Activated naive CD4-positive, alpha-beta T cell treated with anti-CD3 and anti-CD28 coated beads, Interleukin-2, amount 10 ng/mL, durations not matched to agents 7 days and 5 days (primary cell): ENCODE measurements at places on chromosomes 5 and 9.

GRCh38 chr5:101796427-101796826 is 499.7 kb downstream of the SLCO4C1 start:
- no peak for DNase-seq

- DNase-seq, result no peak
Measured at GRCh38 chr5:35960328-35960727, 21.9 kb upstream of the CAPSL start.

DNA sequence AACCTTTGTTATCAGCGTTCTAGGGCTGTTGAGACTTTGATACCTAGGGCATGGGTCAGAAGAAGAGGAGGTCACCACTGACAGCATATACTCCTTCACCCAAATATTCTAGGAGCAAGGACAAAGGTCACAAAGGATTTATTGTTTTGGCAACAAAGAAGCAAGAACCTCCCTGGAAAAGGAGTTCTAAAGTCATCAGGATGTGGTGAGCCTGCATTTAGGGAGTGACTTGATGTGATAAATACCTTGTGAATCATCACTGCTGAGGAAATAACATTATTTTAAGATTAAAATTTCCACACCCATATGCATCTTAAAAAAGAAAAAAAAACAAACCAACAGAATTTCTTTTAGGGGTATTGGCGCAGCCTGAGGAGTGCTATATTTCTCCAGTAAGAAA is 13.9 kb downstream of the IFNA1 start:
- DNase-seq, result no peak

DNA sequence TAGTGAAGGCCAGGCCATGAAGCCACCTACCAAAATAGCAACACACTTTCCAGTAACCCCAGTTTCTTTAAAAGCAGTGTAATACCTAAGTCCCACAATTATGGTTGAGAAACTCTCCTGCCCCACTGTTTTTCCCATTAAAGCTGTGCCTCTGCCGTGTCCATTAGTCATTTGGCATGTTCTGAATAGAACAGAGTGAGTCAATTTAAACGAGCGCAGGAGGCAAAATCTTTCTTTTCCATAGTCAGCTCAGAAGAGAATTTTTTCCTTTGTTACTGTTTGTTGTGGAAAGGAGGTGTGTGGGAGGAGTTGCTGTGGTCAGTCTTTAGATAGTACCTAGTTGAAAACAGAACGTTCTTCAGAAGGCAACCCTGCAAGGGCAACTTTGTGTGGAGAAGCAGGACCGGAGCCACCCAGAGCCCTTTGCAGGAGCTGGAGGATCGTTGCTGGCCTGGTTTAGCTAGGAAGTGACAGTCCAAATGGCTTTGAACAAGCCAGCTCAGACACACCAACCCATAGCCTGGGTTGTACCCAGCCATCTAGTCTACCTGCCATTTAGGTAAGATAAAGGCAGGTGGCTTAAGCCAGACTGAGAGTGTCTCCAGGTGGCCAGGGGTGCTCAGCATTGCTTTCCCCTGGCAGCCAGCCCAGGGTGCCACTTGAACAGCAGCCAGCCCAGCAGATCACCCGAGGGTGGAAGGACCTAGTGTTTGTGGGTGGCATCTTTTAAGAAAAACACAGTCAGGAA is 30.4 kb downstream of the GADD45G start:
- no peak for DNase-seq

GRCh38 chr9:86795047-86795442 is 152.3 kb downstream of the GAS1 start:
- DNase-seq, result no peak

DNA sequence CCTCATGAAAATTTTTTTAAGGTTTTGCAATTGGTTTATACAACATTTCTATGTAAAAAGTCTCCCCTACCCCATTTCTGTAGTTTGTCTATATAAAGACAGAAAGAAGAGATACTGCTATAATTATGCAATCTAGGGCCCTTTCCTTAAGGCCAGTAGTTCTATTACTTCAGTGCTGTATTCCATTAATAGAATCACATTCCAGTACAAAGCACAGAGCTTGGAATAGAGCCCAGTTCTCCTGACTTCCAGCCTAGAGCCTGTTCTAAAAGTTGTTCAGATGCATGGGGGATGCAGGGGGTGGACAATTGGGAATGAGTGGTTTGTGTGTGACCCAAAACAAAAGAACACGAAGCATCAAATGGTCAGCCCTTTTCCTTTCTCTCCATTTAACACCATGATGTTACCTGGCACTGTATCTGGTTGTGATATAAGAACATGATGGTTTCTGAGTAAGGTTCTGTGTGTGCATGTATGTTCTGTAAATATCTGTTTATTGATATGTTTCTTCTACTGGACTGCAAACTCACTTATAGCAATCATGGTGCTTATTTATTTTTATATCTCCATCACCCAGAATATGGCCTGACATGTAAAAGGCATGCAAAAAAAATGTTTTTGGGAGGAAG is 8.2 kb upstream of the GRAMD2B start:
- no peak for DNase-seq

- no peak for DNase-seq
Measured at GRCh38 chr5:9713959-9714586, 83.9 kb upstream of the TAS2R1 start.

- no peak for DNase-seq
Measured at GRCh38 chr5:112270299-112271293, 148.5 kb downstream of the EPB41L4A start.

DNA sequence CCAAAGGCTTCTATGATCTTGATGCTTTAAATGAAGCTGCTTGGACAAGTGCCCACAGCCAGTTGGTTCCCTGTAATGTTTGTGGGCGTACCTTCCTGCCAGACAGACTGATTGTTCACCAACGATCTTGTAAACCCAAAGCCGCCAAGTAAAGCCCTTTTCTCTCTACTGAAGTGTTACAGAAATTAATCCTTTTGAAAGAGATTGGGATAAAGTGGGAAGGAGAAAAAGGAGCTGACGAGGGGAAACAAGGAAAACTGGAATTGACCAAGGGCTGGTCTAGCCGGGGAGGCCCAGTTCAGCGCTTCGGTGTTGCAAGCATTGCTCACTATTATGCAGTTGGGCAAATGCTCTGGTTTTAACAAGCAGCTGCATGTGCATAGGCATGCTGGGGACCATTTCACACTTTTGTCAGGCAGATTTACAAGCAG is 53.2 kb downstream of the ZNF474 start:
- no peak for DNase-seq

- no peak for DNase-seq
Measured at GRCh38 chr5:31021181-31021624, 172.3 kb upstream of the CDH6 start.

DNA sequence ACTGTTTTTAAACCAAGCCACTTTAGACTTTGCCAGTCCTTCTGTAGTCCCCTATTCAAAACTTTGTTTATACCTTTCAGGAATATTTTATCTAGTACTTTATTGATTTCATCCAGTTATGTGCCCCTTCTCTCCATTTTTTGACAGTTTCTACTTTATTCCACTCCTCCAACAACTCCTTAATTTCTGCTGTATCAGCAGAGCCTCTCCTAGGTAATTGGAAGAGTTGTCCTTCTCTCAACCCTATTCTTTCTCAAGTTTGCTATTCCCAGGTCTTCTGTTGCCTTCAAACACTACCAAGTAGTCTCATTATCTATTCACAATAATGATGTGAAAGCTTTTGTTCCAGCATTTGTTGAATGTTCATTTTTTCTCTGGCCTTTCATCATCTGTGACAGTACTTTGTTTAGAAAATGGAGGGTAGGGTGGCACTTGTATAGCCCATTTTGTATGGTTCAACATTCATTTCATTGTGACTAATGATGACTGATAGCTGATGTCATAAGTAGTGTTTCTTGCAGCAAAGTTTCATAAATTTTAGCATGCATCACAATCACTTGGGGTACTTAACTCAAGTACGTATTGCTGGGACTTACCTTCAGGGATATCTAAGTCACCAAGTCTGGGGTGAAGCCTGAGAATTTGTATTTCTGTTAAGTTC is 204.4 kb upstream of the DMRT1 start:
- DNase-seq, result no peak

DNA sequence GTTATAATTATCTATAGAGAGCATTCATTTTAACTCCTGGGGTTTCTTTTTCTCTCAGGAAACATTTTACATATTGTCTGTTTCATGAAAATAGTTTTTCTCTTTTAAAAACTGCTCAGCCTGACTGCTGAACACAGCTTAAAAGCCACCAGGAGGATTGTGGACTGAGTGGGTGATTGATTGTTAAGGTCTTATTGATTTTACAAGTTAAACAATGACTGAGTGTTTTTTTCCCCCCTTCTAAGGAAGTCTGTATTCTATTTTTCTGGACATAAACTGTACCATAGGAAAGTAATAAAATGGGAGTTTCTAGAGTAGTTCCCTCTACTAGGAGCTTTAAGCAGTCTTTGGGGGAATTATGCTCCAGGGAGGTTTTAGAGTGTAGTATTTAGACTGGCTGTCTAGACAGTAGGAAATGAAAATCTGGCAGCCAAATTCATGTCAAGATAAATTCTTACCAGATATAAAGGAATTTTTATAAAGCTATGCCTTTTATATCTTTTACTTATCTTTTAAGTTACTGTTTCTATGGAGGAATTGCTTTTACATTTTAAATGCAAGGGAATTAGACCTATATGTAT is 463.9 kb downstream of the PRR16 start:
- DNase-seq, result no peak

- DNase-seq, result no peak
Measured at GRCh38 chr5:150434464-150434863, 15.1 kb downstream of the RPS14 start.

DNA sequence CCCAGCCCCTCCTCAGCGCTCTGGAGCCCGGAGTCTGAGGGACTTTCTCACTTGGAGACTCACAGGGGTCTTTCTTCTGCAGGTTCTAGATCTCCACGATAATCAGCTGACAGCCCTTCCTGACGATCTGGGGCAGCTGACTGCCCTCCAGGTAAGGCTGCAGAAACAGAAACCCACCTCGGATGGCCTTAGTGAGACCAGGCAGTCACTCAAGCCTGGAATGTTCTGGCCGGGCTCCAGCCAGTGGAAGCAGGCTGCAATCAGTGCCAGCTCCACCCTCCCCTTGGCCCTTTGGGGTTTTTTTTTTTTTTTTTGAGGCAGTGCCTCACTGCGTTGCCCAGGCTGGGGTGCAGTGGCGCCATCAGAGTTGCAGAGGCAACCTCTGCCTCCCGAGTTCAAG is 7.6 kb downstream of the LRSAM1 start:
- no peak for DNase-seq

GRCh38 chr9:112377684-112378327 is 2.1 kb upstream of the HSDL2 start:
- DNase-seq, result no peak

DNA sequence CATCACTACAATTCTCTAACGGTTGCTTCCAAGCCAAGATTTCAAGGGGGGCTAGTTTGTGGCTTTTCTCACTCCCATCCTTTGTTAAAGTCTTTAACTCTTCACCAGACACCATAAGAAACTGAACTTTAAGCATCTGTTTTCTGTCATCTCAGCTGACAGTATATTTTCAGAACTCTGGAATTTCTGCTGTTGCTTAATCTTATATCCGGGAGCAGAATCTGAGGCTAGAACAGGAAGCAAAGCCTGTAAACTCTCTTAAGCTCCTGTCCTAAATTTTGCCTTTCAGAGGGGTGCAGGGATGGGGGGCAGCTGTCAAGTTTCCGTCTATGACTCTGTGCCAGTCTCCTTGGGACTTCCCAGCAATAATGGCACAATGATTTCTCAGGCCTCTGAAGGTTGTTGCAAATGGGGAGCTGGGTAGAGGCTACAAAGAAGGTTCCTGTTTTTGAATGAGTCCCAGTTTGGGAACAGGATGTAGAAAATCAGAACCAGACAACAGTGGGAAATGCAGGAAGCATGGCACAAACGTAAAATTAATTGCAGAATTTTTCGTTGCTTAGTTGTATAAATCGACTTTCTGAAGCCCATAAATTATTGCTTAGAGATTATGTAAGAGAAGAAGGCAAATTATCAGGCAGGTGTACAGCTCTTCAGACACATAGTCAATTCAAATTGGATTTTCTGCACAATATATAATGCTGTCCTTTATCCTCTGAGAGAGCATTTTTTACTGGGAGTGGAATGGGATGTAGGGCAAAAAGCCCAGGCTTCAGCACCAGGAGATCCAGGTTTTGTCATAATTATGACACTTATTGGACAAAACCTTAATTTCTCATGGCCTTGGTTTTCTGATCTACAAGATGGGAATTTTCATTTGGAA is 430.9 kb downstream of the DMAC1 start:
- no peak for DNase-seq

GRCh38 chr9:129584136-129584535 is 36.8 kb downstream of the C9orf50 start:
- peak; percentile 79 for DNase-seq

GRCh38 chr5:140261403-140262171 is 41.3 kb downstream of the PFDN1 start:
- peak; percentile 55 for DNase-seq

- peak; percentile 35 for DNase-seq
Measured at GRCh38 chr9:121059998-121060636, 10.0 kb upstream of the C5 start.
